ENCODE measurements at places on chromosomes 12 and 14.

- no peak for DNase-seq
Measured at GRCh38 chr12:108526482-108527165, 11.5 kb downstream of the FICD start.

DNA sequence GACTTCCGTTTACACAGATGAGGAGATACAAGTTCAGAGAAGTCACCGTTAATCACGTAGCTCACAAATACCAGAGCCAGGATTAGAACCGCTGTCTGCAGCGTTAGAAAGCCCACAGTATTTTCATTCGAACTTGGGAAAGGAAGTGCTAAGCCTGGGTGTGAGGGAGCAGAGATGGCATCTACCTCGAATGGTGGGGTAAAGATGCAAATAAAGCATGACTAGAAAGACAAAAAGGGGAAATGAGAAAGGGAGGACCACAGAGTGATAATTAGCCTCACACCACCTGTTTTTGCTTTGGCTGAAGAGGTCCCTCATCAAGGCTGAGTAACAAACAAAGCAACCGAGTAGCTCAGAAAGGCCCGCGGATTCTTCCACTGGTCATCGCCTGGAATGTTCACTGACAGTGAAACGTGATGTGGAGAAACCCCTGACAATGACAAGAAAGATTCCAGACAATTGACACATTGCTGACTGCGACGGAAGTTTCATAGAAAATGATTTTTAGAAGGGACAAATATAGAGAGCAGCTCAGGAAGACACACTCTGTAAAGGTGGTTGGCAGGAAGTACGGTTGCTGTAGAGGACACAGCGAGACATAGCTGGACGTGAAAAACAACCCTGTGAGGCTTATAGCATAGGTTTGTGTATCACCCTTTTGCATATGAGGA is 31.5 kb upstream of the BHLHE41 start:
- no peak for DNase-seq

GRCh38 chr12:123233505-123234308 is 471 bp downstream of the MTRFR start:
- no peak for DNase-seq

DNA sequence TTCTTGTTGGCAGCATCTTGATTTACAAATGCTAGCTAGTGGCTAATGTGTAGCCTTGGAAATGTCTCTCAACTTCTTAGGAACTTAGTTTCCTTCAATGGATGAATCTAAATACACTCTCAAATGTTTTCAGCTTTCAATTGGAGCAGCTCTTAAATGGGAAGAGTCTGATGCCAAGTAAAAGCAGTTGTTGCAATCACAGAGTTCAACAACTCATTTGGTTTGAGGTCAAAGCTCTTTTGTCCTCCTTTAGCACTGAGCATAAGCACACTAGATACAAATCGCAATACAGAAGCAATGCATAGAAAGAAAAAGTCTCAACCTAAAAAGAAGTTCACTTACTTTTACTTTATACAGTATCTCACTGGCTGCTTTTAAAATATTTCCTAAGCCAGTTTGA is 986.1 kb upstream of the FLRT2 start:
- no peak for DNase-seq

DNA sequence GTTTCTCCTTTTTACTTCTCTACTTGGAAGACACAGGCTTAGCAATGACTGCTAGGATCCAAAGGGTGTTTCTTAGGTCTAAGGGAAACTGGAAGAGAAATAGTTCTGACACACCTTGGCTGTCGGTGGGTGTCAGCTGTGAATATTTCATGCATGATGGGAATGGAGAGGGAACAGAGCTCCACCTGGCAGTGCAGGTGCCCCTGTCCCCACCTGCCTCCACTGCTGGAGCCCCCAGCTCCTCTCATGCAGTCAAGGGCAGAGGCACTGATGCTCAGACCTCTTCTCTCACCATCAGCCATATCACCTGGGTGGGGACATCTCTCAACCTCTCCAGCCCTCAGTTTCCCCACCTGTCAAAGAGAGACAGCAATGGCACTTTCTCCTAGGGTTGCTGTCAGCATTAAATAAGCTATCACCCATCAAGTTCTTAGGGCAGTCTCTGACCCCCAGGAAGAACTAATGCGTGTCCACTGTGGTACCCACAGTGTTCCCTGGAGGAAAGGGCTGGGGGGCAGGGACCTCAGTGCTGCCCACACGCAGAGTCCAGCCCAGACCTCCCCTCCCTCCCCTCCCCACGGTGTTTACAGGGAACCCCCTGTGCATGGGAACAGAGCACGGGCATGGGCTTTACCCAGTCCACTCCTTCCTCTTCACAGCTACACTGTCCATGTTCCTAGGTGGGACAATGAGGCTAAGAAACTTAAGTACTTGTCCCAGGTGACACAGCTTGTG is 69.1 kb downstream of the C14orf132 start:
- no peak for DNase-seq

DNA sequence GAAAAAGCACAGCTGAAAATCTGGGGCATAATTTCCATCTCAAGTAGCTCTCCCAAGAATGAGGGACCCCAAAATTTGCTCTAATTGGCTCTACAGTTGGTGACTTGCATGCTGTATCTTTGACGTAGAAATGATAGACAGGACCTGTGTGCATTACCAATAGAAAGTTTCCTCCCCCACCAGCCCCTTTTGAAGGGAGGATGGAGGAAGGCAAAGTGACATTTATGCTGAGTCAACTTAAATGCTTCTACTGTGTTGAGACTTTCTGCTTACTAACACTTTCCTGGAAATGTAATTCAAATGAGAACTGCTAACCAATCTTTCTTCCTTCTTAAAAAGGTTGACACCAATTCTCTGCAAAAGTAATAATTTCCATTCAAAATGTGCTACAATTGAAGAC is 31.9 kb downstream of the TSPAN8 start:
- no peak for DNase-seq

DNA sequence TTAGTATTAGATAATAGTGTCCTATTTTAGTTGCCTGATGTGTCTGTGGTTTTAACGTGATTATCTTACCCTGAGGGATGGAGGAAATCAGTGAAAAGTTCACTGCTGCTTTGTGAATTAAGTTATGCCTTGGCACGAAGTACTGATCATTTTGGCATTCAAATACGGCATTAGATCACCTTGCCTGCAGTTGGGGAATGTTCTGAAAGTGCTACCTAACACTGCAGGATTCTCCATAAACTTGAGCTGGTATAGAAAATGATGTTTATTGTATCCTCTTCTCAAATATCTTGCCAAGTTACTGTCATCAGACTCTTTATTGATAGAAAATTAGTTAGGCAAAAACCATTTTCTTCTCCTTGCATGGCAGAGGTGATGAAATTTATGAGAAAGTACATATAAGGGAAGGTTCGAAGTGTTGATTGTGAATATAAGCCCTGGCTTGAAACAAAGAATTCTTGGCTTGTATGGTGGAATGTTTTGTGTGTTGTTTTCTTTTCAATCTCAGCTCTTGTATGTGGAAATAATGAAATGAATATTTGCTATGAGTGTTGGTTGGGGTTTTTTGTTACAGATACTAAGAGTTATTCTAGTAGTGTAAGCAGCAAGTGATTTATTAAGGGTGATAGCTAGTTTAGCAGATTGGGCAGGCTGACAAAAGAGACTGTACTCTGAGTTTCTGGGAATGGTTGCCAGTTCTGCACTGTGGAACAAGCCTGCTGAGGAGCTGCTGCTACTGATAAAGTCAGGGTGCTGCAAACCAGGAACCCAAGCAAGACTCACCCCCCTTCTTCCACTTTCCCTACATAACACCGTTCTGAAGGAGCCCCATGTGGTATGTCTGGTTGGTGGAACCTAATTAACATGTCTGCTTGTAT is 448.3 kb downstream of the PCNX1 start:
- no peak for DNase-seq

DNA sequence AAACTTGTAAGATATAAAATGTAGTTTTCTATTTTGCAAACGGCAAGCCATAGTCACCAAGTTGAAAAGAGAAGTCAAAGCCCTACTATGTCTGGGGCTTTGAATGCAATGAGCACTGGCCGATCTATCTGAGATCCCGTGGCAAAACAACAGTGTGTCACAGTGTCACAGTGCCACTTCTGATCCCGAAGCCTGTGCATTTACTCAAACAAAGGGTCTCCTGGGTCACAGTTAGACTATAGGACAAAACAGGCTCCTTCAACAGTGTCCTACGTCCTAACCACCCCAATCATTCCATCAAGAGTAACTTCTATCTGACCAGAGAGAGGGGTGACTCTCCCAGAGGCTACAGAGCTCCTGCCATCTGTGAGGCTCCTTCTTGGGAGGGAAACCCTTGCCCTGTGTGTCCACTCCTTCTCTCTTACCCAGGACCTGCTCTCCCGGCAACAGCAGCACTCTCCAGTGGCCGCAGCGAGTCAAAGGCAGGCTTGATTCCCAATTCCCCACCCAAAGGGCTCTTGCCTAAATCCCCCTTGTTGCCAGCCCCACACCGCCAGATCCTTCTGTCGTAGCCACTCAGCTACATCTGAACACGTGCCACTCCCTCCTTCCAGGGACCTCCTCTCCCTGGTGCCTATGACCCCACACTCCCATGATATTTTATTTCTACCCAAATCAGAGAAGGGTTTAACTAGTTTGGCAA is 14.0 kb upstream of the SELPLG start:
- no peak for DNase-seq

DNA sequence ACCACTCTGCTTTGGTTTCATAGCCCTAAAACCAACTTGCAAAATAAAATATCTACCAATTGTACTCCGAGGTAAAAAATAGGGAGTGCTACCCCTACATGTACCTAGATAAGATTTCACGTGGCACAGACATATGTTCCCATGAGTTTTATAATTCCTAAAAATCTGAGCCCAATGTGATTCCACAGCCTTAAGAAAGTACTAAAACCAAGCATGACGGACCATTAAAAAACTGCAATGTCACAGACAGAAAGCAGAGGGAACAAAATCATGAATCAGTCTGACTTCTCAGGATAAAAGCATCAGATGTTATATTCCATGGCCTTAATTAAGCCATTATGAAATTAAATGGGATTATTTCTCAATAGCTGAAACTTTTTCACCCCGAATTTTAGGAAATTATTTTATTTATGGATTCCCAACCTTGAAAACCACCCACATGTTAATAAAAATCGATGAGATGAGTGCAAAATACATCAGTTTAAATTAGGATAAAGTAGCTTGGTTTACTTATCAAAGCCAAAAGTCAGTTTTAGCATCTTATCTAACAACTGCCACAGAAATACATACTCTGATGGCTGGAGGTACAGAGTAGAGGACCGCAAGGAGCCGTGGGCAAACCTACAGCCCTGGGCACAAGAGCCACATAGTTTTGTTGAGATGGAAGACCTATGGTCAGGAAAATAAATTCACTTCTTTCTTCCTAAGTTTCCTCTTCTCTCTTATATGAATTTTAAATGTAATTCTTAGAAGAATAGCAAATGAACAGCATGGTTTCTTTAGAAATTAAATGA is 4.5 kb downstream of the ITPR2 start:
- no peak for DNase-seq

DNA sequence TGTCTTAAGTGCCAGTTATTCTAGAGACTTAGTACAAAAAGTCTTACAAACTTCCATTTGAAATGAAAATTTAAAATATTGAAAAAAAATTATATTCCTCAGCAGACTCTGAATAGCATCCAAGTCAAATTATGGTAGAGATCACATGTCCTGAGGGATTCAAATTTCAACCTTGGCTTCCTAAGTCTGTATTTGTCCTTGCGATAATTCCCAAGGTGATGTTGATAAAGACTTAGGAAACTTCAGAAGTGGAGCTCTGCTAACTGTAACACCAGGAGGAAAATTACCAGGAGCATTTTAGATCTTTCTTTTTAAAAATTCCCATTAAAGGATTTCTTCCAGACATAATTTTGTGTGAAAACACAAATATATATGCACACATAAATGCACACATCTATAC is 178.3 kb downstream of the IPO8 start:
- DNase-seq: no peak

DNA sequence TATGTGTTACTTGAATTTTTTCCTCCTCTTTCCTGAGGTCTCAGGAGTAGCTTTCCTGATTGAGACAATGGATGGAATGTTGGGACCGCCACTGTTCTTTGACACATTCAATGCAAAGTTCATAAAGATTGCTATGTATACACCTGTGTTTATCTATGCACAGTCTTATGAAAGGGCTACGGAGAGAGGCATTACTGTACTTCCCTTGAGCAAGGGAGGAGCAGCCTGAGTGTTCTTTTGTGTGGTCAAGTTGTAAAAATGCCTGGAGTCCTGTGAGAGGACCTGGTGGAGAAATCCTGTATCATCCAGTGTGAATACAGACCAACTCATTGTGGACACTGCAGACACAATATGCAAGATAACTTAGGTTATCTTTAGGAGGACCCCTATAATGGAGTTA is 1.2 kb downstream of the SRGAP1 start:
- DNase-seq: no peak

DNA sequence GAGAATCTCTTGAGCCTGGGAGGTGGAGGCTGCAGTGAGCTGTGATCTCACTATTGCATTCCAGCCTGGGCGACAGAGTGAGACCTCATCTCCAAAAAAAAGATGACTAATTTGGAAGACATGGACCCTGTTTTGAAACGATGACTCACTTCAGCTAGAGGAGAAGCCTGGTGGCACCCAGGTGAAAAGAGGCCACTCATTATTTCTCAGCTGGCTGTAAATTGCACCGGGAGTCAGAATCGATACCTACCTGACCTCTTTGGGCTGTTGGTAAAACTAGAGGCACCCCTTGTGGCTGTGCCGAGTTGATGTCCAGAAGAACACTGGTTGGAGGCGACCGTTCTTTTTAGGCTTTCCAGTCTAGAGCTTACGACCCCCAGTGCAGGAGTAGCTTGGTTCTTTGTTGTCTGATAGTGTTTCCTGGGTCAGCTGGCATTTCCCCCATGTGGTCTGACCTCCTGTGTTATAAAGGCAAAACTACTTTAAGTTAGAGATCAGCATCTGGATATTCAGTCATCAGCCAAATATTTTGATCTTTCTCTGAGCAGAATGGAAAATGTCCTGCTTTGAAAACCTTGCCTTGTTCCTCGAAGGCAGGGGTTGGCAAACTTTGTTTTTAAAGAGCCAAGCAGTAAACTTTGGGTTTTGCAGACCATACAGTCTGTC is 93.2 kb downstream of the CHST11 start:
- DNase-seq: no peak

DNA sequence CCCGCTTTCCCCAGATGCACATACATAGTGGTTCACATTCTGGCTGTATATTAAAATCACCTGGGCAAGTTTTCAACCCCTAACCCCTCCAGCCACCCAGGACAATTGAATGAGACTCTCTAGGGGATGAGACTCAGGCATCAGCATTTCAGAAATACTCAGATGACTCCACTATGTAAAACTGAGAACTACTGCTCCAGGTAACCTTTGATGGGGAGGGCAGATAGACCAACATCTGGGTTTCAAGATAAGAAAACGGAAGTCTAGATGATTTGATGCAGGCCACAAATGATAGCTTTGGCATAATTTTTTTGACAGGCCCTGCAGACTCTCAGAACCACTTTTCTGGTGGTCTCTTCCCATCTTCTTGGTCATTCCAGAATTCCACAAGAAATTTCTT is 341.1 kb downstream of the EMP1 start:
- no peak for DNase-seq

DNA sequence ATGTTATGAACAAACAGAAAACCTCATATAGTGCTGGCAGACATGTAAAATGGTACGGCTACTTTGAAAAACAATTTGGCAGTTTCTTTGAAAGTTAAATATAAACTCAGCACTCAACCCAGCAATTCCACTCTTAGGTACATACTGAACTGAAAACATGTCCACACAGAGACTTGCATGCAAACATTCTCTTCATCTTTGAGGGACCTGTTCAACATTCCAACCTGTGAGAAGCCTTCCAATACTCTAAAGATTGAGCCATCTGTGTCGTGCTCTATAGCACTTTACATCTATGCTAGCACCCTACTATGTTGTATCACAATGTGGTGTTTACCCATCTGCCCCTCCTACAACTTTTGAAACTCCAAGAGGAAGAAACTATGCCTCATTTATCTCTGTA is 79.3 kb downstream of the DNAI7 start:
- no peak for DNase-seq

Data from activated naive CD4-positive, alpha-beta T cell treated with anti-CD3 and anti-CD28 coated beads for 36 hours (primary cell).